Naive B cell (primary cell): ENCODE measurements at places on chromosomes 12 and 14. TPM values are rescaled to one million over a fixed set of nuclear protein-coding genes. Genes with fewer than 3 reads are reported as not detected.

C12orf54 gene
- polyA plus RNA-seq, result not detected

TMEM30B gene
- not detected for polyA plus RNA-seq

TIMM9 gene
- polyA plus RNA-seq, result 91.0 TPM

IGF1 gene
- not detected for polyA plus RNA-seq

GRCh38 chr12:2682296-2683251, 112.2 kb upstream of the FKBP4 start:
- DNase-seq, result no peak

DNA sequence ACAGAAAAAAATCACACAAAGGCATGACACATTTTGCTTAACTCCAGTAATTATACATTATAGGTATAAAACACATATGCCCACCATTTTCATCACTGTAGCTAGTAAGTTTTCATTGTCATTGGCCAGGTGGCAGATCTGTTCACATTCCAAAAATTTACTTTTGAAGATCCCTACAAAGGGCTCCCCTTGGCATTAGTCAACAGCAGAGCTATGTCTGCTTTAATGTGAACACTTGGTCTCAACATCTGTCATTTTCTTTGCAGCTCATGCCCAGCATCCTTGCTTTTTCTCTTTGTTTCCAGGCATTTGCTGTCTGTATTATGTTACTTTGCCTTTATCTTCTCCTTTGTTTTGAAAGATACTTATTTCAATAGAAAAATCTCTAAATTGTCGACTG, 519.1 kb upstream of the FOXG1 start:
- no peak for DNase-seq

DNA sequence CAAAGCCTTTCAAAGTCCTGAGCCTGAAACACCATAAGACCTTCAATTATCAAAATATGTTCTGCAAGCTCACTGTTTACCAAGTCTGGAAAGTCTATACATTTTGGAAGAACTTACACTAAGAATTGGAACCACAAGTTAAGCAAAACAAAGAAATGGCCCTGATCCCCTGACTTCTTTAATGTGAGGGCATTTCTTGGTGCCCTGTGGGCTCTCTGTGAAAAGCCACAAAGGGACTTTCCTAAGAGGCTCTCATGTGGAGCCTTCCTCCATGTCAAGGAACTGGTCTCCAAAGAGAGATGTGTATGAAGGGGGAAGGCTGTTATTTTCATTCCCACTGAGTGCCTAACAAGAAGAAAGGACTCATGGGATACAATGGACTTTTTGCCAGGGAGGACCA, 13.5 kb upstream of the MYH6 start:
- DNase-seq, result no peak

GRCh38 chr12:130086248-130086647, 76.0 kb upstream of the FZD10 start:
- DNase-seq, result no peak
